ENCODE measurements at places on chromosomes 2 and 18.

DNA sequence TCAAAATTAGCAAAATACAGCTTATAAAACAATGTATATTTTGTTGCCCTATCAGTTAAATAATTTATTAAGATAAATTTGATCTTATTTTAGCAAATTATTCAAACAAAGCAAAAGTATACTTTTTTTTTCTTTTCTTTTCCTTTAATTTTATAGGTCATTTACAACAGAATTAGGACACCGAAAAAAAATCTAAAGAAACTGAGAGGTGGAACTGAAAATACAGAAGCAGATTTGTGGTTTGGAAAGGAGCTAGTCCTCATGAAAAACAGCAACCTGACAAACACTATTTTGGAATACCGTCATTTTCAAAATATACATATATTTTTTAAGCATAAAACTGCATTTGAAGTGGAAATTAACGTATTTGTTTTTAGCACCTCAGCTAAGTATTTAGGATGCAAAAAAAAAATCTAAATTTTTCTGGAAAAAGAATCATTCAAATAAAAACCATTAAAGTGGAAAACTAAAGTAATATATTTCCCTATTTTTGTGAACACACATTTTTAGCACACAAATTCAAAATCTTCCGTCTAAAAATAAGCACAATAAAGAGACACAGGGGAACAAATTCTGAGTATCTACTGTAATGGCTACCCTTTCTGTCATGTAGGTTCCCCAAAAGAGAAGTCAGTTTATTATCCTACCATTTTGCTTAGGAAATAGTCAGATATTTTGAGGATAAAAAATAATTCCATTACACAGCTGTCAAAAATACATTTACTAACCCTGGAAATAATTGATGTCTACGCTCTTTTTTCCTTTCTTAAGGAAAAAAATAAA, 2.7 kb downstream of the CCDC88A start:
- no peak for ATAC-seq

- no peak for ATAC-seq
Measured at GRCh38 chr2:227033471-227034148, 130.4 kb downstream of the COL4A4 start.

DNA sequence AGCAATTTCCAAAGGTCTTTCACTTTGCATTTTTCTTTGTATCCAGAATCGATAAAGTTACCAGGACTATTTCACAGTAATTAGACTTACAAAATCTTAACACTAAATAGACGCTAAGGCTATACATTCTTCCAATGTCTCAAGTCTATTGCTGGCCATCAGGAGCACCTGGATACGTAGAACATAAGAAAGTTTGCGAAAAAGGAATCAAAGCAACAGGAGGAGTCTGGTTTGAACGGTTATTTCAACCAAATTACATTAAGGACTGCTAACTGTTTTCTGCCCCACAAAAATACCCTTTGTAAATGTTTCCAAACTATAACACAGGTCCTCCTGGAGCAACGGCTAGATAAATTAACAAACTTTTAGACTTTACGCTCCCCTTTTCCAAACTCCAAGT, 1.4 kb upstream of the HNRNPA3 start:
- ATAC-seq = no peak

GRCh38 chr2:54457323-54458023, 1.3 kb downstream of the SPTBN1 start:
- no peak for ATAC-seq

DNA sequence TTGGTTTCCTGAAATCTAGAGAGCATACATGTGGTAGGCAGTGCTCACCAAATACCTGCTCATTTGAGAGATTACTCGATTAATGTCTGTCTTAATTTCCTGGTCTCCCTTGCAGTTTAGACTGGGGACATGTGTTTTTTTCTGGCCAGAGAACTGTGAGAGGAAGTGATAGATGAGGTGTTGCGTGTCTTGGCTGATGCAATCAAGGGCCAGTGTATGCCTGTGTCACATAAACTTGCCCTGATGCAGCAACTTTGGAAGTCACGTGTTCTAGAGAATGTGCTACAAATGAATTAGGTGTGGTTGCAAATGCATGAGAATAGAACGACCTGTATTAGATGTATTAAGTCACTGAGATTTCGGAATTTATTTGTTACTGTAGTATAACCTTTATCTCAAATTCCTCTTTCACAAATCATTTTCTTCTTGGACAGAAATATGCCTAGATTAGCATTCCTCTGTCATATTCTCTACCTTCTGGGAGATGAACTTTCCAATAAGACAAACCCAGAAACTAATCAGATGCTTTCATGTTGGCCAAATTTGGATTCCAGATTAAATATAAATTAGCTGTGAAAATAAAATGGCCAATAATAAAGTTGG, 9.9 kb upstream of the IL1A start:
- peak; percentile 90 for ATAC-seq

GRCh38 chr2:107072150-107072940, 186.4 kb upstream of the ST6GAL2 start:
- no peak for ATAC-seq

DNA sequence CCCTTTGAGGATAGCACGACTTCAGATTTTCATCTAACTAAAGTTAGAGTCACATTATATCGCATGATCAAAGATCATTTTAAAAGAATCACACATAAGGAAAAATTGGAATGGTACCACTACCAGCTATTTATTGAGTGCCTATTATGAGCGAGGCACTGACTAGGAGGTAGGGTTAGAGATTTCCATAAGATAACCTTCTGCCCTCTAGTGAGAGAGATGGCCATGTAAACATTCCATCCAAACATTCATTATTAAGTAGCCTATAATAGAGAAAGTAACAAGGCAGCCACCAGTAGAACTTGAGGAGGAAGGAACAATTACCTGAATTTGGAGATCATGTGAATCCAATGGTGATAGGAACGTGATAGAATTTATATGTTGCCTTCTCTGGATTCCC, 25.4 kb upstream of the GLS start:
- no peak for ATAC-seq

- ATAC-seq = no peak
Measured at GRCh38 chr18:73791081-73791480, 356.6 kb downstream of the FBXO15 start.

DNA sequence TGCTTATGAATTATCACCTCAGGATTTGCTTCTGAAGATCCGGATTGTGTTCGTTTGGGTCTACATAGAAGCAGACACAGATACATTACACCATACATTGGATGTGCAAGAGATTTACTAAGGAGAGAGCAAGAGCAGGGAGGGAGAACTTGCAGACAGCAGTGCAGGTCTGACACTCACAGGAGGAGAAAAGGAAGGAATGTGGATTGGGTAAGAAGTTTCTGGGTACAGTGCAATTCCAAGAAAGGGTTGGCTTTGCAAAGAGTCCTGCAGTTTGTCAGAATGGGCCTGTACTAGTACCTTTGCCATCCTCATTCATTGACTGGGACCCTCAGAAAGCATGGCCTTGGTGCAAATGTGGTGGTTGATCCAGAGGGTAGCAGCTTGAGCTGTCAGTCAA, 4.8 kb upstream of the THOC1 start:
- ATAC-seq = no peak

GRCh38 chr2:28437918-28438317, 45.3 kb downstream of the FOSL2 start:
- ATAC-seq = no peak

GRCh38 chr2:105868060-105868459, 123.3 kb downstream of the NCK2 start:
- ATAC-seq = peak; percentile 39

GRCh38 chr2:181474222-181474881, 17.2 kb downstream of the ITGA4 start:
- ATAC-seq = no peak

DNA sequence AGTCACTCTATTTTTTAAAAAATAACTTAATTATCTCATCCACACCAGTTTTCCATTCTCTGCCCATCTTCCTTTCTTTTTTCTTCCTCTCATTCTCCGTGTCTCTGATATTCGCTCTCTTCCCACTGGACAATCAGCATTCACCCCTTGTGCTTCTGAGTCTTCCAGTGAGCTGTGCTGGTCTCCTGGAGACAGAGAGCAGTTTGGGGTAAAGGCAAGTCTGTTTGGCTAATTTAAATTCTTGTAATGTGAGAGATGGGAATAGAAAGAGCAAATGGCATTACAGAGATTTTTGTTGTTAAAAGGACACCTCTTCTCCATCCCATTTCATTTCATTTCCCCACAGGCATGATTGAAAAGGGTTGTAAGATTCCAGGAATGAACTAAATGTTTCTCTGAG, 107.5 kb downstream of the DTNA start:
- no peak for ATAC-seq

GRCh38 chr18:60092073-60092472, 192.3 kb downstream of the PMAIP1 start:
- no peak for ATAC-seq

GRCh38 chr2:139737659-139738058, 957.5 kb upstream of the NXPH2 start:
- no peak for ATAC-seq

GRCh38 chr2:120659275-120659977, 76.2 kb upstream of the GLI2 start:
- ATAC-seq = no peak

DNA sequence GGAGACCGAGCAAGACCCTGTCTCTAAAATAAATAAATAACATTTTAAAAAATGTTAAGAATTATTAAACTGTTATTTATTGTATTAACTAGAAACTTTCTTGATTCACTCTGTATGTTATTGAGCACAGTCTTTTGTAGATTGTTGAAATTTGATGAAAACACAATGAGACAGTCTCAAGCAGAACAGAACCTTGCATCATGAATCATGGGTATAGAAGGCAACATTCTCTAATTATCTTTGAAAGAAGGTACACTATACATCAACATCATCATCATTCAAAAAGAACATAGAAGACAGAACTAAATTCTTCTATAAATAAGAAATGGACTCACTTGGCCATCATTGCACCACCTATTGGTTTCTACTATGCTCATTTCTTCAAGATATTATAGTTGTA, 67.7 kb downstream of the SLC8A1 start:
- ATAC-seq = no peak

DNA sequence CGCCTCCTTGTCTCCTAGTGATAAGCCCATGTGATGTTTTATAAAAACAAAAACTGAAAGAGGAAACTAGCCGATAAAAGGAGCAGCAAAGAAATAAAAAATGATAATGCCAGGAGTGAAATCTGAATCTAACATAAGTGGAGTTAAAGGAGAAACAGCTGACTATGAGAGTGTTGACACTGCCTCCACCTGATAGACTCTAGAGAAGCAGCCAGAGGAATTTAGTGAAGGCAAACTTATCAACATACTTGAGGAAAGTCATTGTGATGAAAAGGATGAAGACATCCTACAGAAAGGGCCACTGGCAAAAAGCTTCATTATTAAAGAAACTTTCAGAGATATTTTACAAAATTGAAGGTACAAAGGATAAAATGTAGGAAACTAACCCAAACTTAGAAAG, 1.9 kb downstream of the M1AP start:
- no peak for ATAC-seq

- ATAC-seq = no peak
Measured at GRCh38 chr2:152406119-152406835, 71.3 kb downstream of the FMNL2 start.

DNA sequence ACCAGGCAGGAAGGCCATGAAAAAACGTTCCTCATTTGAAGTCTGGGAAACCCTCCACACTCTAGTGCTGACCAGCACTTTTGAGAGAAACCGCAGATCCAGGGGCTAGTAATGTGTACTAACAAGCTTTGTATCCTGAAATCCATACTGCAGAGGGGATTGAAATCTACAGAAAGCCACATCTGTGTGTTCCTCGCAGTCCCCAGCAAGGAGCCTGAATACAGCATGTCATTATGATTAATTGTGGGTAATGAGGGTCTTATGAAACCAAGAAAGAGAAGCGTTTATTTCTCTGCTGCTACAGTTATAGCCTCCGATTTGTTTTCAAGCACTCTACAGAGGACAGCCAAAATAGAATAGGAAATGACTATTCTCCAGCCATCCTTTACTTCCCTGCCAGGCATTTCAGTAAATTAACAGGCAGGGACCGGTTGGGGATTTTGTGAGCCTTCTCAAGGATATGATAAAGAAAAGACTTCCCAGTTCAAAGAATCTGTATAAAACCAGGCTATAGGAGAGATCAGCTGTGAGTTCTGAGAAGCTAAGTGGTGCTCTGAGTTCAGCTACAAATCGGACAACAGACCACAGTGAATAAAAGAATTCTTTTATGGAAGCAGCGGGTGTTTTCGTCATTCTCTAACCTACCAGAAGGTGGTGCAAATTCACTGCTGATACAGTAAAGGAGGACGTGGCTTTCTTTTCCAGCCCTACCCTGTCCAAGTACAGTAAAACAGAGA, 133.4 kb downstream of the INSIG2 start:
- no peak for ATAC-seq

DNA sequence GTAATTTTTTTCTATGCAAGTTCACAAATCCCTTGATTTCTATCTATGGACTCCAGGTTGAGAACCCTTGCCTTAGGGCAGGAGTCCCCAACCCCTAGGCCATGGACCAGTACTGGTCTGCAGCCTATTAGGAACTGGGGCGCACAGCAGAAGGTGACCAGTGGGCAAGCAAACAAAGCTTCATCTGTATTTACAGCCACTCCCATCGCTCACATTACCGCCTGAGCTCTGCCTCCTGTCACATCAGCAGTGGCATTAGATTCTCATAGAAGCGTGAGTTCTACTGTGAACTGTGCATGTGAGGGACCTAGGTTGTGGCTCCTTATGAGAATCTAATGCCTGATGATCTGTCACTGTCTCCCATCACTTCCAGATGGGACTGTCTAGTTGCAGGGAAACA, 70.2 kb upstream of the SMAD2 start:
- ATAC-seq = no peak

GRCh38 chr2:137123226-137123625, 357.9 kb downstream of the THSD7B start:
- no peak for ATAC-seq

GRCh38 chr2:159946326-159946999, 116.0 kb downstream of the PLA2R1 start:
- ATAC-seq = no peak

GRCh38 chr2:38243186-38243880, 133.7 kb downstream of the ATL2 start:
- ATAC-seq = no peak

DNA sequence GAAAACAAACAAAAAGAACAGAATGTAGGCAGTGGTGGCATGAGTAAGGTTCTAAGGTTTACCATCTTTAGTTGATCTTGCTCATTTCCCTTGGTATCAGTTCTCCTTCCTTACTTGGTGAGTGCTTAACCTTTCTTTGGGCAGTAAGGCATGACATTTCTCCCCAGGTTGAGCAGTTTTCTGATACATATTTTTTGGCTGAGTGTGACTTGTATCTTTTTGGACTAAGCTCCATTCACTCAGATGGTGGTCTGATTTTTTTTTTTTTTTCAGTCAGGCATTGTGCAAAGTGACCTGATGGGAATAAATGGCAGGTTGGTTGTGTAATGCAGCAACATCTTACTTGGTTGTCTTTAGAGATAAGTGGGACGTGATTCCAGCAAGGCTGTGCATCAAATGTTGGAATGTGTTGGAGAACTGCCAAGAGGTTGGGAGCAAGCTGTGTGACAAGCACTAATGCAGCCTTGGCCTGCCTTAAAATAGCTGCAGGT, 15.1 kb downstream of the SPTBN1 start:
- peak; percentile 59 for ATAC-seq

- ATAC-seq = no peak
Measured at GRCh38 chr2:151716721-151717120, 17.6 kb downstream of the NEB start.

GRCh38 chr18:63858456-63858855, 29.0 kb upstream of the SERPINB2 start:
- no peak for ATAC-seq
